Common myeloid progenitor, CD34-positive (primary cell): ENCODE measurements at places on chromosomes 13 and 19.

DNA sequence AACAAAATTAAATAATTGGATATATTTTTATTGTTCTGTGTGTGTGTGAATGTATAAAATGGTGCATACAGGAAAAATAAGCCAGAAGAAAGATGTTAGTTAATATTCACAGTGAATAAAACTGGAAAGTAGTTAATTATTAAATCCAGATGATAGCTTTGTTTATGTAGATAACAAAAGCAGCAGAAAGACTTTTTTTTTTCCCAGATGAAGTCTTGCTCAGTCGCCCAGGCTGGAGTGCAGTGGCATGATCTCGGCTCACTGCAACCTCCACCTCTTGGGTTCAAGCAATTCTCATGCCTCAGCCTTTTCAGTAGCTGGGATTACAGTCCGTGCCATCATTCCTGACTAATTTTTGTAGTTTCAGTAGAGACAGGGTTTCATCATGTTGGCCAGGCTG is 140.1 kb downstream of the ZNF486 start:
- no peak for DNase-seq

GRCh38 chr19:2365201-2365970 is 5.3 kb downstream of the TMPRSS9 start:
- DNase-seq: peak; percentile 36

GRCh38 chr19:47020132-47020805 is 632 bp downstream of the NPAS1 start:
- DNase-seq: peak; percentile 28

- DNase-seq: no peak
Measured at GRCh38 chr19:4379383-4380253, 20.7 kb downstream of the SH3GL1 start.

- DNase-seq: no peak
Measured at GRCh38 chr19:11179716-11180297, 17.5 kb downstream of the KANK2 start.

GRCh38 chr13:53160211-53160610 is 131.6 kb downstream of the OLFM4 start:
- DNase-seq: no peak

GRCh38 chr13:47898080-47898479 is 103.0 kb downstream of the SUCLA2 start:
- DNase-seq: no peak

DNA sequence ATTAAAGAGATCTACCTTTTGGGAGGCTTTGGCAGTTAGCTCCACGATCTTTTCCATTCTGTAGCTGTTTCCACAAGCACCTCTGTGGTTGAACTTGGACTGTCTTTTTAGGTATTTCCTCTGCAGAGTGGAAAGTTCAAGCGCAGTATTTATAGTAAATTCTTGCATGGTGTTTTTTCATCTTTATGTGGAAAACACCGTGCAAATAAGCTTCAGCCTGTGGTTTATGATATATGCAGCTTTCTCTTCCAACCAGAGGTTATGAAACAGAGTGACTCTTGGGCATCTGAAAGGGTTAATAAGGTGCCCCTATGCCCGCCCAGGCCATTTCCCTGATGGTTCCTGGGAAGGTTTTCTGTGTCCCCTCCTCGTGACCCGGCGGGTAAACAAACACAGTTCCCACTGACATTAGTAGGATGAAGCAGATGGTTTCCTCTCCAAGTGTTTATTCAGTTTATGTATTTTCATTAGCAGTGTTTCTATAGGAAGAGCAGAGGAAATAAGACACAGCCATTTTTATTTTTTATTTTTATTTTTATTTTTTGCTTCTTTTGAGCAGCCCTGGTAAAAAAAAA is 39.7 kb upstream of the RNF113B start:
- DNase-seq: no peak

DNA sequence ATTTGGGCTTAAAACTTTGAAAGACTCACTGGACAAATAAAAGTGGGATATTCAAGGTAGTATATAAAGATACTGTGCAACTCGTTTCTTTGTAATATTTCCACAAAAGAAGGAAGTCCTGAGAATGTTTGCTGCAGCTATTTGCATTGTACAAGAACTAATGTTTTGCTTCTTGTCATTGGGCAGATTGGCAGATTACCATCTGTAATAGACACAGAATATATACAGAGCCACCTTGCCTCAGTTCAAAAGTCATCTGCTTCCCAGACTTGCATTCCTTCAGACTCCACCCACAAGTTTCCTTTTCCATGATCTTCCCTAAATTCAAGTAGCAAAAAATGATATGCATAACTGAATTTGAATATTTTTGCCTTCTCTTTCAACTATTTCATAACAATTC is 145.1 kb downstream of the EFNB2 start:
- DNase-seq: no peak

DNA sequence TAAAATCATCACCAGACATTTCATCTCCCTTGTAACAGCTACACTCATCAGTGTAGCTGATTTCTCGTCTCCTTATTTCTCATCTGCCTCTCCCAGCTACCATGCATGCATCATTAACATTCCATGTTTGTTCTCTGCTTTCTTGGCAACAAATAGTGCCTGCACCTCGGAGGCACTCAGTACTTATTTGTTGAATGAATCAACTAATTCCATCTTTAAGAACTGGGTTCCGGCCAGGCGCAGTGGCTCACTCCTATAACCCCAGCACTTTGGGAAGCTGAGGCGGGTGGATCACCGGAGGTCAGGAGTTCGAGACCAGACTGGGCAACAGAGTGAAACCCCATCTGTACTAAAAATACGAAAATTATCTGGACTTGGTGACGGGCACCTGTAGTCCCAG is 63.9 kb upstream of the GTF3A start:
- DNase-seq: no peak

DNA sequence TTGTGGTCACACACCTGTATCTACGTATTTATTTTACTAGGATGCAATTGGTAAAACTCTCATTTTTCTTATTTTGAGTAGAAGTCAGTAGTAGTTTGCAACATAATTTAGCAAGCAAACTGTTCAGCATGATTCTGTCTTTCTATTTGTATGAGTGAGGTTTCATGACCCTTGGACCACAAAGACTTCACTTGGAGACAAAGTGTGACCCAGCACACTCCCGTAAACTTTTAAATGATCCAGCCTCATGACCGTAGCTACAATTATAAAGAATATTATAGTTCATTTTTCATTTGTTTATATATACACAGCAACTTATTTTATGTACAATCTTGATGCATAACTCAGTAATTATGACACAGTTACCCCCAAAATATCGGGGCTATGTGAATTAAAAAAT is 86.5 kb downstream of the ERCC5 start:
- DNase-seq: no peak

GRCh38 chr13:108154421-108154858 is 60.9 kb downstream of the LIG4 start:
- no peak for DNase-seq

GRCh38 chr19:6446452-6446851 is 12.9 kb upstream of the SLC25A41 start:
- DNase-seq: no peak

GRCh38 chr13:101059793-101060192 is 356.5 kb downstream of the NALCN start:
- DNase-seq: no peak

DNA sequence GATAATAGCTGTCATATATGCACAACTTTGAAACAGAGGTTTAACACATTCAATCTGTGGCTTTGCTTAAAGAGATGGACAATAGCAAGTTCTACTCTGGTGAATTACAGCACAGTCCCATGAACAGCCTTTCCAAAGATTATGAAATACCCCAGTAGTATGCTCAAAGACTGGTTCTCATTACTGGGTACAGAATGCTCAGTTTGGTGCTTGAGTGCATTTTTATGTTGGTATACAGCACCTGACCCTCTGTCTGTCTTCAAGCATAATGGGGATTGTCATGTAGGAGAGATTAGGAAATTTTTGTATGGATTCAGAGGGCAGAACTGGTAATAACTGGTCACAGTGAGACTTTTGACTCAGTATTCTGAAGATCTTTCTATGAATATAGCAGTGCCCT is 7.6 kb downstream of the LMO7 start:
- no peak for DNase-seq

- no peak for DNase-seq
Measured at GRCh38 chr13:109529964-109530363, 256.4 kb downstream of the IRS2 start.
